ENCODE measurements at places on chromosomes 2 and 18.

- DNase-seq = no peak
These were observed 60.7 kb upstream of the ZEB2 start for GRCh38 chr2:144580521-144581161.

DNA sequence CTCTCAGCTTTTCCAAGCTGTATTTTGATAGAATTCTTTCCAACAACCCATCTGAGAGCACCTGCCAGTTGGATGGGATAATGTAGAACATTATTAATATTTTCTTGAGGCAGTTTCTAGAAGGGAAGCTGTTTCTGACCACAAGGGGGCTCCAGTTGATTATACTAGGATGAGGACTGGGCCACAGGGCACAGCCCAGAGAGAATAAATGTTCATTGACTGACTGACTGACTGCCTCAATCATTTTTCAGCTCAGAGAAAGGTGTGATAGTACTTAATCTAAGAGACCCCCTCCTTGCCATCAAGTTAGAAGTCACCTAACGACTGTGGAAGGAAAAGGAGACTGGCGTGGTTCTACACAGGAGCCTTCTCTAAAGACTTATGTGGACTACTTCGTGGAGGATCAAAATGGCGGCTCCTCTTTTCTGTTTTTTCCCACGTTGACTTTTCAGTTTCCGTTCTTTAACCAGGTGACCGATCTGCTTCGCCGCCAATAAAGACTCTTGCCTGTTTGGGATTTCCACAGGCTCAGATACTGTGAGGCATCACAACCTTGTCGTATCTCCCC lies 31.9 kb upstream of the CREG2 start:
- no peak for DNase-seq

GRCh38 chr18:56861244-56861643 lies 210.1 kb downstream of the WDR7 start:
- DNase-seq = no peak

GRCh38 chr18:79872527-79873444 lies 75.0 kb downstream of the KCNG2 start:
- no peak for DNase-seq

GRCh38 chr2:151718796-151719195 lies 15.5 kb downstream of the NEB start:
- no peak for DNase-seq

GRCh38 chr18:32373995-32374394 lies 96.7 kb downstream of the GAREM1 start:
- DNase-seq = no peak

DNA sequence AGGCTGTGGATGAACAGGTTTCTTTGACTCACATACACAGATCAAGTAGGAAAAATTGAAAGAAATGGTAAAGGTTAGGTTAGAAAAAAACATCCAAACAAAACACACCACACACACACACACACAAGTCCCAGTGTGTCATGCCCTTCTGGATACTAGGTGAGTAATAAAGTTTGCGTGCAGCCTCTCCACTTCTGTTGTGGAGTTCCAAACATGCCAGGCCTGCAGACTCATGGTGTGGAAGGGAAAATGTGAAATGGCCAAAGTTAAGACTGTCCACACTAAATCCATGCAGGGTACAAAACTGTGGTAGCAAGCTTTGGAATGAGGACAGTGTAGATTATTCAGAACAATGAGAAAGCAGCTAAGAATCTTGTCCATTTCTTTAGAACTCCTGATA lies 114.6 kb downstream of the IKZF2 start:
- no peak for DNase-seq

DNA sequence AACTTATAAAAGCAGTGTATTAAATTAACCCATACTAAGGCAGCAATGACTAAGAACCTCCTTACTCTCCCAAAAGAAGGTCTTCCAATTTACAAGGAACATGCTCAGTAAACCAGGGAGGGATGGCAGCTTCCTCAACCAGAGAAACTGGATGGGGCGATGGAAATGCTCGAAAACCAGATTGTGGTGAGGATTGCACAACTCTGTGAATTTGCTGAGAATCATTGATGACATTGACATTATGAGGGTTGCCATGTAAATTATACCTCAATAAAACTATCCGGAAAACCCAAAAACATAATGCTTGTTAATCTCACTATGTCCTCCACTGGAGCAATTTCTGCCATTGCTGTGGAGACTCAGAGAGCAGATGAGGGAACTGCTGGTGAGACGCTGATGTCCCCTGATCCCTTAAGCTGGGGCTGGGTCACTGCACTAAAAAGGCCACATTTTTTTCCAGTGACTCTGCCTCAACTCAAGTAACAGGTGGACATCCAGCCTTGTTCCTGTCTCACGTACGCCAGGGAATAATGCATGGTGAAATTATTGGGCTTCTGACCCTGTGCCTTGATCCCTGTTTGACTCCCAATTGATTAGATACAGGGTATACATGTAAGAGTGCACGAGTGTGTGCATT lies 288.3 kb downstream of the CYP26B1 start:
- no peak for DNase-seq

DNA sequence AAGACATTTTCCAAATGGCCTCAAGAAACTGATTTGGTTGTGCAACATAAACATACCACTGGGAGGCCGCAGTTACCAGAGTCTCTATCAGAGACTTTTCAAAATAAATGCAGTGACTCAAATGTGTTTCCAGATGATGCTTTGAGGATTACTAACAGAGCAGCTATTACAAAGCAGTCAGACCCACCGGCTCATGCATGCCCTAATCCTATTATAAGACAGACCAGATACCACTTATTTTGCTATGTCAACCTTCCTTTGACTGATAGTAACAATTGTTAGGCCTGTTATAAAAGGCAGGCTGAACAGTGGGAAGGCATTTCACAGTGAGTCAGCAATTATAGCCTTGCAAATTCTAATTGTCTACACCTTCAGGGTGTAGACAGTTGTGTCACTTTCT lies 217.7 kb downstream of the LRRTM1 start:
- DNase-seq = no peak

DNA sequence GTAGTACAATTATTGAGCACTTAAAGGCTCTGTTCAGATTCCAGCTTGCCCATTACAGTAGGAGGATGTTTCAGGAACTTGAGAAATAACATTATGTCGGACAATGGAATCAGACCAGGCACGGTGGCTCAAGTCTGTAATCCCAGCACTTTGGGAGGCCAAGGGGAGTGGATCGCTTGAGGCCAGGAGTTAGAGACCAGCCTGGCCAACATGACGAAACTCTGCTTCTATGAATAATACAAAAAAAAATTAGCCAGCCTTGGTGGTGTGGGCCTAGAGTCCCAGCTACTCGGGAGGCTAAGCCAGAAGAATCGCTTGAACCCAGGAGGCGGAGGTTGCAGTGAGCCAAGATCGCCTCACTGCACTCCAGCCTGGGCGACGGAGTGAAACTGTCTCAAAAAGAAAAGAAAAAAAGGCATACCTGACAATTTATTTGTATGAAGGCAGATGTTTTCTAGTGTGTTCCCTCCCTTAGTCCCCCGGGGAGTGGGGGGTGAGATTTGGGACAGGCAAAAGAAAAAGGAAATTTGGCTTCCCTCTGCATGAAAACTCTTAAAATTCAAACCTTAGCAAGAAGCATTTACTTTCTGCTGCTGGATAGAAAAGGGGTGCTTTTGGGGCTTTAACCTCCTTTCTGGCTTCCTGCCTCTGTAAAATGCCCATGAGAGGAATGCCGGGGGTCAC lies 13.7 kb upstream of the ZNF532 start:
- DNase-seq = no peak

DNA sequence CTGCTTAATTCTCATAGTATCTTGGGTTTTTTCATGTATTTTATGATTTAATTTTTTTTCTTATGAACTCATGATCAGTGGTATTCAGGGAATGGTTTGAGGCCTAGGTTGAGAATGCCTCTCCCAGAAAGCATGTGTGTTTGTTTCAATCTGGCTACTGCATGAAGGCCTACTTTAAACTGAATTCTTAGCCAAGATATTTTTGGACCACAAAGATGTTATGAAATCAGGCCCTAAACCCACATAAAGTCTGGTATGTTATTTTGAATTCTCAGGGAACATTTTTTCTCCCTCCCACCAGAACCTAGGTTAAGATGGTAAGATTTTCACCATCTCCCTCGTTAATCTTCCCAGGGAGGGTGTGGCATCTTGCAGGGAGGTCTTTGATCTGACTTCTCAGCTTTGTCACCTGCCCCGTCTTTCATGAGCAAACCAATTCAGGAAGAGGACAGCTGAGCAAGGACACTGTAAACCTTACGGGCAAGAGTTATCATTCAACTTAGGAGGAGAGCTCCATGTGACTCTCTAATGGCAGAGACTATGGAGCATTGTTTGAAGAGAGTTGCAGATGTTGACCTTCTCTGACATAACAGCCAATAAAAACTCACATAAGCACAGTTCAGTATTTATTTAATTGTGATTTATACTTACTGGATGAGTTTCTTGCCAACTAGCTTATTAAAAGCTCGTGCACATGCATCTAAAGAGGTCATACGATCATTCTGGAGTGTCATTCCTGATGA lies 21.3 kb upstream of the ACKR3 start:
- DNase-seq = no peak

DNA sequence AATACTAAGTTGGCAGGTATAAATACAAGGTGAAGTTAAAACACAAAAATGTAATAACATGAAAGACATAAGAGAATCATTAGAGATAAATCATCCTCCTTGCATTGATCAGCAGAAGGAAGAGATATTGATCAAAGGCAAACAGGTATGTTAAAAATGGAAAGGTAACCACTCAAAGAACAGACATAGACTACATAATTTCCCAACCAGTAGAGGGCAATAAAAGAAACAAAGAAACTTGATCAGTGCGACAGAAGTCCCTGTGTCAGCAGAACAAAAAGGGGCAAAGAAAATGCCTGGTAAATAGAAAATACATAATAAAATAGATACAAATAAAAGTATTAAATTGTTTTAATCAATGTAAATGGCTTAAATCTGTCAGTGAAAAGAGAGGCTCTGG lies 53.6 kb downstream of the FAM228A start:
- no peak for DNase-seq

DNA sequence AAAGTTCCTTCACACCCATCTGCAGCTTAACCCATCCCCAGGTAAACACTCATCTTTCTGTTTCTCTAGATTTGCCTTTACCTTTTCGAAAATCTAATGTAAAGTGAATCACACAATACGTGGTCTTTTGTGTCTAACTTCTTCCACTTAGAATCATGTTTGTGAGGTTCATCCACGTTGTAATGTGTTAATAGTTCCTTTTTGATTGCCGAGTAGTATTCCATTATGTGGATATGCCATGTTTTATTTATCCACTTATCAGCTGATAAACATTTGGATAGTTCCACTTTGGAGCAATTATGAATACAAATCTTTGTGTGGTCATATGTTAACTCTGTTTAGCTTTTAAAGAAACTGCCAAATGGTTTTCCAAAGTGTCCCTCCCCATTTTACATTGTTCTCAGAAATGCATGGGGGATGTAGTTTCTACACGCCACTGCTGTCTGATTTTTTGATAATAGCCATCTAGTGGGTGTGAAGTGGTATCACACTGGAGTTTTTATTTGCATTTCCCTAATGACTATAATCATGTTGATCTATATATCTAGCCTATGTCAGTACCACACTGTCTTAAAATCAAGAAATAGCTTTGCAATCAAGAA lies 22.3 kb downstream of the PECR start:
- DNase-seq = no peak

All from hypothalamus (tissue), 51 donors.